ENCODE measurements at places on chromosomes 2 and 18.

DNA sequence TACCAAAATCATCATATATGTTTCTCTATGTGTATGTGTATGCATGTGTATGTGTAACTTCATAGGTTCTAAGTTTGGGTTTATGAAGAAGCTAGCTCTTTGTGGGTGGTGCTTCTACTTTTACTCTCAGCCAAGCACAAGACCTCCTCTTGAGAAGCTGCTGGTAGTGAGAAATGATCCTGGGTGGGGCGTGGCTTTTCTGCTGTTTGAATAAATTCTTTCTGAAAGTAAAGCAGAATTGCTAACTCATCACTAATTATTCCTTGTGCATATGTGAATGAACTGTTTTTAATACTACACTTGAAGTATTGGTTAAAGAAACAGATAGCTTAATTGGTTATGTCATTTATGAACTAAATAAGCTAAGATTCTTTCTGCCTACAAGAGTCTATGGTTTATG lies 7.6 kb upstream of the GAREM1 start:
- no peak for DNase-seq

DNA sequence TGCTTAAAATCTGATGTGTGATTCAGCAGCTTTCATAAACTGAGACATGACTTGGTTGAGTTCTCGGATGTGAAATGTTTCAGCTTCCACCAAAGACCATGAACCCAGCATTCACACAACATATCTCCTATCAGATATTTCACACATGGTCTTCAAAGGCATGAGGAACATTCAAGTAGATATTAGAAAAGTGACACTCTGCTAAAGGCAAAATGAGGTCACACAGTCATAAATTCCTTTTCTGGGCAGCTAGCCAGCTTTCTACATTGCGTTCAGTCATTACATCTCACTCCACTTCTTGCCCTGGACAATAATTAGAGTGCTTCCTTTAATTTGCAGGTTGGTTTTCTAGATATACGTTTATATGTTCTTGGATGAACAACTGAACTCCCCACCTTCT lies 96.7 kb downstream of the GAREM1 start:
- no peak for DNase-seq

DNA sequence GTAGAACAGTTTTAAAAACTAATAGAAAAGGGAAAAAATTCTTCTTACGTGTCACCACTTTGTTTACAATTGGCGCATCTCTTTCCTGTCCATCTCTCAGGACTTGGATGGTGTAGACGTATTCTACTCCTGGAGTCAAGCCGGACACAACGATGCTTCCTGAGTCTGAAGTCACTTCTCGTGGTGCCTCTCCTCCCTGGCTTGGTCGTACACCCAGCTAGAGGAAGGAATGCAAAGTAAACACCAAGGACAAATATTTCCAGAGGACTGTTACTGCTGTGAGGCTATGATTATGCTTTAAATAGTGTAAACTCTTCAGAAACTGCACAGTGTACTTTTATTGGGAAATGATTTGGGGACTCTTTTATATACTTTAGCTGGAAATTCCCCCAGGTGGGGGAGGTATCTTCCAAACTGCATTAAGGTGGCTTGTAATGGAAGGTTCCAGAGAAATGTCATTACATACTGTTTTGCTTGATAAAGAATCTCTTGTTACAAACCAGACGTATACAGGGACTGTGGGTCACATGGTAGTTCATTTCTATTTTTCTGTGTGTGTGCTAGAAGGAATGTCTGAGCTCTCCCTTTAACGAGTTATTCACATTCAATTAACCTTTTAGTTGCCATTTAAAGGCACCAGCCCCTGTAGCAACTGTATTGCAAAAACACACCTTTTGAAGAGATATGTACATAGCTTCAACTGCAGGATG lies 38.1 kb downstream of the FN1 start:
- DNase-seq = no peak

DNA sequence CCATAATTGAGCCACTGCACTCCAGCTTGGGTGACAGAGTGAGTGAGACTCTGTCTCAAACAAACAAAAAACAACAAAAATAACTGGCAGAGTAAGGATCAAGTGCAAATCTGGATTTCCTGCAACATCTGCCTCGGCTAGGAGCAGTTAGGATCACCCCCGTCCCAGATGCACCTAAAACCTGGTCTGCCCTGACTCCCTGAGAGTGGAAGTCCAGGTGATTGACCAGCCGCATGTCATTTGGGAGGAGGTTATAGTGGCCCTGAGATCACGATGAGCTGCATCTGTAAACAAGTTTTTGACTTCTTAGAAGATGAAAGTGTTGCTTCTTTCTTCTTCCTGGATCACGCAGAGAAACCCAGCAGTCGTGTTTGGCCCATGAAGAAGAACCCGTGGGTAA lies 5.0 kb upstream of the ESPNL start:
- no peak for DNase-seq

GRCh38 chr2:60476206-60476954 lies 77.1 kb downstream of the BCL11A start:
- no peak for DNase-seq

GRCh38 chr2:188853307-188853706 lies 120.9 kb upstream of the COL3A1 start:
- no peak for DNase-seq

DNA sequence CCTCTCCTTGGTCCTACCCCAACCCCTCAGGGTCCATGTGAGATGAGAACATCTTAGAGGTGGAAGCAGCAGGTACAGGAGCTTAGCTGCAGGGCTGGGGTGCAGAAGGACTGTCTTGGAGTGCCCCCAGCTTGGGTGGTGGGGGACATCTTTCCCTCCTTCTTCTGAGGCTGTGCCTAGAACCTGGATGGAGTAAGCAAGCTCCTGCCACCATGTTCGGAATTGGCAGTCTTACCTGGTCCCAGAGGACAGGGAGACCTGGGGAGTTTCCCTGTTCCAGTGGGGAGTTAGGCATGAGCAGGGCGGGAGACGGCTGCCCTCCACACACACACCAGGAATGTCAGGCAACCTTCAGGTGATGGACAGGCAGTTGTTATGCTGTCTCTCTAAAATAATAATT lies 131.0 kb upstream of the COPS8 start:
- no peak for DNase-seq

DNA sequence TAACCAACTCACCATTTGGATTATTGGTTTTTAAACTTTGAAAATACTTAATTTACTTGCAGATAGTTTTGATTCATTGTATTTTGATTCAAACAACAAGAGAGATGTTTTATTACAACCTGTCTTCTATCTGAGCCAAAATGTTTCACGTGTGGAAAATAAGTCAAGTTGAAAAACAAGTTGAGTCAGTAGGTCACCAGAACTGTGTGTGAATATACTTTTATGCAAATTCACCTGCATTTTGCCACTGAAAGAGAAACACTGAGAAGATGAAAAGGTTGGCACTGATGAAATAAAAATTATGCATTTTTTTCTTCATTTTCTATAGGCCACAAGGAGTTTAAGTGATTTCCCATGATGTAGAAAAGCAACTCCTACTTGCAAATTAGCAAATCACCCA lies 68.3 kb downstream of the ICOS start:
- no peak for DNase-seq

DNA sequence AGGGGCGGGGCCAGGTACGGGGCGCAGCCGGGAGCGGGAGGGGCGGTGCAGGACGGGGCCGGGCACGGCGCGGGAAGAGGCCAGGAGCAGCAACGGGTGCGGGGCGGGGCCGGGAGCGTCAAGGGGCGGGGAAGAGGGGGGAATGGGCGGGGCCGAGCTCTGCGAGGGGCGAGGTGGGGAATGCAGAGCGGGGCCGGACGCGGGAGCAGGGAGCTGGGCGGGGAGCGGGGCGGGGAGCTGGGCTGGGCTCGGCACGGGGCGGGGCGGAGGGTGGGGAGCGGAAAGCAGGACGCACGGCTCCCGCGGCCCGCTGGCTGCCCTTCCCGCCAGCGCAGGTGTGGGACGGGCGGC lies at the start of gene IMPA2:
Gene IMPA2 (plus strand): TSS at position 316 of the 351 bp plus-strand sequence. CDS start 163 bp downstream, outside the sequence.
- no peak for DNase-seq

DNA sequence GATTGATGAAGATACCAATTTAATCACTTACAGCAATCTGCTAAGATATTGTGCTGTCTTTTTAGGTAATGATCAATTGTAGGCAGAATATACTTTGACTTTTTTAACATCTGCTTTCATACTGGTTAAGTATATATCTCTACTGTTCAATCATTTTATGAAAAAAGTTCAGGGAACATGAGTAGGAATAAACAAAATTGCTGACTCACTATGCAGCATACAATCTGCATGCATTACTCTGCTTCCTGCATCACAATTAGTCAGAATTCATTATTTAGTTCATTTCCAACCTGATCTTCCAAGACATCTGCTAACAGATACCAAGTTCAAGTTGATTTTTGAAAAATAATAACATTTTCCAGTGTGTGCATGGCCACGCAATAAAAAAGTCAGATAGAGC lies 1430.4 kb upstream of the LRRTM1 start:
- DNase-seq = no peak

- DNase-seq = no peak
Measured at GRCh38 chr18:26520974-26521373, 27.4 kb downstream of the KCTD1 start.

DNA sequence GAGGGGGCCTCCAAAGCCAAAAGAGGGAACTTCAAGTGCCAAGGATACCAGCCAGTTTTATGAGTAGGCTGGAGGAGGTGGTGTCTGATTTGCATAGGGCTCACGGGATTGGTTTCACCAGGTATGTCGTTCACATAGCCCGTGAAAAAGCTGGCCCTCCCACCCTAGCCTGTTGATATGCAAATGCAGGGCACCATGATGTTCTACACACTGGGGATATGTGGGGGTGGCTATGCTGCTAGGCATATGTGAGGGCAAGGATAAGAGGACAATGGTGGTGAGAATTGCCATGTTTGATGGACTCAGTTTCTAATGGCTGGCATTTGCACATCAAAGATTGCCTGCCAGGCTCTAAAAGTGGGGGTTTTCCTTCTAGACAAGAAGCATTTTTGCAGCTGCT lies 378.6 kb downstream of the DPP10 start:
- no peak for DNase-seq

DNA sequence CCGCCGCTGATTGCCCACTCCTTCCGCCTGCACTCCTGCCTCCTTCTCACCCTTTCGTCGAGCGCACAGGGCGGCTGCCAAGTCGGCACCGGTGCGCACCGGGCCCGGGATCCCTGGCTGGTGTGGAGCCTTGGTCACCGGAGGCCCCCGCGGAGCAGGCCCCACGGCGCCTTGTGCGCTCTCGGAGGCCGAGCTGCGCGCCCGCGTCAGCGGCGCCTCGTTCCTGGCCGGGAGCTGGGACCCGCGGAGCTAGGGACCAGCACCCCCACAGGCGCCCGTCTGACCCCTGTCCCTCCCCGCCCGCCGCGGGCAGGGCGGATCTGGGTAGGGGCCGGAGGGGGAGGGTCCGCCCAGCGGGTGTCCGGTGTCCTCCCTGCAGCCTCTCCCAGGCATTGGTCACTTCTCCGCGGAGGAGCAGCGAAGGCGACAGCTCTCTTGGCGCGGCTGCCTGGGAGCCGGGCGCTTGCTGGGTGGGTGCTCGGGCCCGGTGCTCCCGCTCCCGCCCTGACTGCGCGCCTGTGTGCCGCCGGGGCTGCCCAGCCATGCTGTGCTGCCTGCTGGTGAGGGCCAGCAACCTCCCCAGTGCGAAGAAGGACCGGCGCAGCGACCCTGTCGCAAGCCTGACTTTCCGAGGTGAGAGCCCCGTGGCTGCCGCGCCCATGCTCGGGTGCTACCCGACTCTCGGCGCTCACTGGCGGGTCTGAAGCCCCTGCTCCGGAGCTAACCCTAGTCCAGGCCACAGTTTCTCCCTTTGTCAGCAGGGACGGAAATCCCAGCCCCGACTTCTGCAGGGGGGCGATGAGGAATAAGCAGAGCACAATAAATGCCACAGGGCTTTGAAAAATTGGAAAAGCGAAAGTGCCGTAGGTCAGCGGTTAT lies 13.2 kb downstream of the DYSF start:
- no peak for DNase-seq

GRCh38 chr2:239297142-239298004 lies 103.4 kb downstream of the HDAC4 start:
- no peak for DNase-seq

DNA sequence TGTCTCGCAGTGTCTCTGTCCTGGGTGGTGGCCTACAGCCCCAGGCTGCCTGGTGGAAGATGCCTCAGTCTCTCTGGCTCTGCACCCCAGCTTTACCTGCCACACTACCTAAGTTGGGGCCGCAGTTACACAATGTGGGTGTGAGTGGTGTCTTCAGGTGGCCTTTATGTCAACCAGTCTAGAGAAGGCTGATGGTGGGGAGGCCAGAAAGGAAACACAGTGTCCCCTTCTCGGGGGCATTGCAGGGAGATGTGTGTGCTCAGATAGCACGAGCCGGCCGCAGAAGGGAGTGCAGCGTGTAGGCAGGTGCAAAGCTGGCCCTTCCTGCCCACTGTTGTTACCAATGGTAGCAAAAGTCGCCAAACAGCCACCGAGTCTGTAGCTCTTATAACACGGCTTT lies 216.1 kb downstream of the SH3RF3 start:
- DNase-seq = no peak

DNA sequence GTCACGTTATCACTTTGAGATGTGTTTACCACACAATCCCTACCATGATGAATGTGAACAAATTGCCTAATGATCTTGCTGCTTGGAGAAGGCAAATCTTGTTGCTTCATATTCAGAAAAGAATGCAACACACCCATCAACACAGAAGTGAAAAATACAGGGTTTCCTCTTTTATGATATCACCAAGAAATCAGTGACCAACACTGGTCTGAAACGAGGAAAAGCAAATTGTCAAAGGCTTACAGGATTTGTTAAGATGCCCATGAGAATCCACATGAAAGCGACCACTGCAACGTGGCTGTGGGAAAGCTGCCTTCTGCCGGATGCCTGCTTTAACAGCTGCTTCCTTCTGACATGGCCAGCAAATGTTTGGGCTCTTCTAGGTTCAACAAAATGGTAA lies 397.6 kb upstream of the LRATD1 start:
- DNase-seq = no peak

GRCh38 chr2:190165491-190165890 lies 103.0 kb upstream of the MSTN start:
- no peak for DNase-seq

GRCh38 chr18:74617486-74617885 lies 19.8 kb downstream of the ZNF407 start:
- DNase-seq = no peak

GRCh38 chr2:105100046-105100840 lies 62.4 kb downstream of the MRPS9 start:
- no peak for DNase-seq

GRCh38 chr2:227509076-227509475 lies 37.1 kb downstream of the AGFG1 start:
- no peak for DNase-seq

- no peak for DNase-seq
Measured at GRCh38 chr2:151251012-151251411, 10.7 kb downstream of the RBM43 start.

DNA sequence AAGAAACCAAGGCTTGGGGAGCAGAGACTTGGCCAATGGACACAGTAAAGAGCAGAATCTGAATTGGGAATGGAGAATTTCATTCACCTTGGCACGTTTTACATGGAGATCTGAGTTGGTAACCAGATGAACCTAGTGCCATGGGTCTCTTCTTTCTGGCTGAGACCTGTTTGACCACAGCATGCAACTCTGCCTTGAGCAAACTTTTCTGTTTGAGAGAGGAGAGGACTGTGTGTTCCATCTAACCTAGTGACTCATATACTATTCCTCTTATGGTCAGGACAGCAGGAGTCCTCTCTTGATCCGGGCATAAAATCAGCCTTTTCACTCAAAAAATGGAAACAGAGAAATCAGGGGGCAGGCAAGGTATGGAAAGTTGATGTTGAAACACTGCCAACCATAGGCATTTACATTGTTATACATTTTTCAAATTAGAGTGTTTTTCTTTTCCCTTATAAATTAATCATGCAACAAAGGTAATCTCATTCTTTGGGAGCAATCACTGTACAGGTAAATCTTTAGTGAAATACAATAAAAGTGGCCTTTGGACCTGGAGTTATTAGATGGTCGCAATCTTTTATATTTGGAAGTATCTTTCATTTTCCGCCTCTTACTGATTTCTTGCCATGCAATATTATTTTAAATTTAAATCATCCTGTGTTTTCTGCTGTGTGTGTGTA lies 86.7 kb downstream of the NRP2 start:
- no peak for DNase-seq
